ENCODE measurements at places on chromosomes 5 and 9. TPM values are rescaled to one million over a fixed set of nuclear protein-coding genes. Genes with fewer than 3 reads are reported as not detected.

RXRA gene
- total RNA-seq = 23.5 TPM

ZNF658 gene
- total RNA-seq = 2.2 TPM

CDK7 gene
- 35.3 TPM for total RNA-seq

CER1 gene
- not detected for total RNA-seq

IFNK gene
- not detected for total RNA-seq

IFNE gene
- total RNA-seq = not detected

TMEM215 gene
- not detected for total RNA-seq

ZNF608 gene
- 12.5 TPM for total RNA-seq

CNTFR gene
- total RNA-seq = not detected

KLHL3 gene
- 1.0 TPM for total RNA-seq

HTR1A gene
- not detected for total RNA-seq

RLN2 gene
- total RNA-seq = not detected

FREM1 gene
- total RNA-seq = 0.30 TPM

LCN10 gene
- not detected for total RNA-seq

ANKRD20A1 gene
- not detected for total RNA-seq

KCNN2 gene
- 1.8 TPM for total RNA-seq

FRRS1L gene
- under 0.01 TPM for total RNA-seq

JAKMIP2 gene
- total RNA-seq = 14.1 TPM

DIRAS2 gene
- total RNA-seq = not detected

RMI1 gene
- 7.1 TPM for total RNA-seq

FTMT gene
- total RNA-seq = not detected

KLHL9 gene
- total RNA-seq = 23.7 TPM

TXNDC8 gene
- not detected for total RNA-seq

PCSK1 gene
- total RNA-seq = not detected

SLC1A3 gene
- total RNA-seq = 2.7 TPM

DBH gene
- not detected for total RNA-seq

SV2C gene
- total RNA-seq = not detected

HDAC3 gene
- total RNA-seq = 45.4 TPM

TNC gene
- 39.7 TPM for total RNA-seq

VCAN gene
- total RNA-seq = 84.9 TPM

PCDHA3 gene
- not detected for total RNA-seq

FRMPD1 gene
- total RNA-seq = not detected

ADAM19 gene
- 7.7 TPM for total RNA-seq

CCDC69 gene
- total RNA-seq = 2.1 TPM

Data from bronchus fibroblast of lung (primary cell).